RWPE2 (cell line): ENCODE measurements at places on chromosomes 4 and X.

DNA sequence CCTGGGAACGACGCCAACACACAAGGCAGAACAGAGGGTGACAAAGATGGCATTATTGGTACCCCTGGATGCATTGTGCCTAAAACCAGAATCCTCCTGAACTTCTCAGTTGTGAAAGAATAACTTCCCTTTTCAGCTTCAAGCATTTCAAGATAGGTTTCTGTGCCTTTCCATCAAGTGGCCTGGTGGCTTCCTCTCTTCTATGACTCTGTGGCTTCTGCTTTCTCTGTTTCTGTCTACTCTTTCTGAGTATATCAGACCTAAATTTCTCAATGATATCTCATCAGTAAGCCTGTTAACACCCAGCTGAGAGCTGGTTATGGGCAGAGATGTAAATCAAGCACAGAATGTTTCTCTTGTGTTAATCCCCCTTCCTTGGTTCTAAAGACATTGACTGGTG lies 21.4 kb upstream of the FAM9B start:
- no peak for DNase-seq

DNA sequence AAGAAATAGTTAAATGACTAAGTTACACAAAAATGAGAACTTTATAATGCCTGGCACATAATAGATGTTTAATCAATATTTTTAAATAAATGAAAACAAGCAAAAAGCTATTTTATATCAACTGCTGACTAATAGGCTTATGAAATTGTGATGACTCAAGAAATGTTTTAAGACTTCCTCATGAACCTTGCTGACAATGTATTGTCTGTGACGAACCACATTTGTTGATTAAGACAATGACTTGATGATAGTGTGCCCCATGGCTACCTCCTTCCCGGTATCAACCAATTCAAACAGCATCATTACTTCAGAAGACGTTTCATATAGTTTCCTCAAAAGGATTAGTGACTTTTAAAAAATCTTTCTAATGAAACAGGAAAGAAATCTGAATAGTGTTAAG lies 7.9 kb downstream of the CXCL6 start:
- DNase-seq: no peak

- DNase-seq: no peak
Measured at GRCh38 chr4:182840108-182840507, 77.1 kb downstream of the DCTD start.

- no peak for DNase-seq
Measured at GRCh38 chr4:153215921-153216320, 11.7 kb downstream of the TRIM2 start.

GRCh38 chr4:30875658-30876269 lies 155.6 kb downstream of the PCDH7 start:
- no peak for DNase-seq

- no peak for DNase-seq
Measured at GRCh38 chr4:86508436-86508835, 85.7 kb upstream of the PTPN13 start.

- no peak for DNase-seq
Measured at GRCh38 chrX:49117581-49117980, 6.0 kb downstream of the GPKOW start.

GRCh38 chr4:26458157-26458561 lies 32.1 kb downstream of the CCKAR start:
- DNase-seq: no peak

GRCh38 chr4:105714932-105715331 lies 6.3 kb downstream of the GSTCD start:
- DNase-seq: no peak

GRCh38 chrX:129637217-129638109 lies 17.3 kb downstream of the APLN start:
- no peak for DNase-seq

- DNase-seq: no peak
Measured at GRCh38 chr4:151034829-151035228, 19.7 kb upstream of the LRBA start.

- no peak for DNase-seq
Measured at GRCh38 chrX:153948002-153948466, 3.6 kb upstream of the RENBP start.

GRCh38 chrX:71178908-71179307 lies 34.3 kb downstream of the NLGN3 start:
- DNase-seq: no peak

- no peak for DNase-seq
Measured at GRCh38 chr4:7988437-7988836, 48.8 kb upstream of the AFAP1 start.

- DNase-seq: no peak
Measured at GRCh38 chrX:1531096-1531890, 5.7 kb downstream of the P2RY8 start.

DNA sequence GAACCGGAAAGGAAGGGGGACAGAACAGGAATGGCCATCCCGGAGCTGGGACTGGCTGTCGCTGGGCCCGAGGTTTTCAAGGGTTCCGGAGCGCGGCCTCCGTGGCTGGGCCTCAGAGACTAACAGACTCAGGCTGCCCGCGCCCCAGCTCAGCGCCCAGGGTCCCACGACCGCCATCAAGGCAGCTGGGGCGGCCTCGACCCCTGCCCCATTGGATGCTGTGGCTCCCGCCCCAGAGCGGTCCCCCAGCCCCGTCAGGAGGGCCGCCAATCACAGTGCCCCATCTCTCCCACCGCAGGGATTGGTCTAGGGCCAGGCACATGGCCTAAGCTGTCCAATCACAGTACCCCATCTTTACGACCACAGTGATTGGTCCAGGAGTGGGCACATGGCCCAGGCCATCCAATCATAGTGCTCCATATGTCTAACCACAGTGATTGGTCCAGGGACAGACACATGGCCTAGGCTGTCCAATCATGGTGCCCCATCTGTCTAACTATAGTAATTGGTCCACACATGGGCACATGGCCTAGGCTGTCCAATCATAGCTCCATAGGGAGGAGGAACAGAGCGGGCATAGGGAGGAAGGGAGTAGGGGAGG lies 105.3 kb upstream of the NKX1-1 start:
- DNase-seq: no peak

DNA sequence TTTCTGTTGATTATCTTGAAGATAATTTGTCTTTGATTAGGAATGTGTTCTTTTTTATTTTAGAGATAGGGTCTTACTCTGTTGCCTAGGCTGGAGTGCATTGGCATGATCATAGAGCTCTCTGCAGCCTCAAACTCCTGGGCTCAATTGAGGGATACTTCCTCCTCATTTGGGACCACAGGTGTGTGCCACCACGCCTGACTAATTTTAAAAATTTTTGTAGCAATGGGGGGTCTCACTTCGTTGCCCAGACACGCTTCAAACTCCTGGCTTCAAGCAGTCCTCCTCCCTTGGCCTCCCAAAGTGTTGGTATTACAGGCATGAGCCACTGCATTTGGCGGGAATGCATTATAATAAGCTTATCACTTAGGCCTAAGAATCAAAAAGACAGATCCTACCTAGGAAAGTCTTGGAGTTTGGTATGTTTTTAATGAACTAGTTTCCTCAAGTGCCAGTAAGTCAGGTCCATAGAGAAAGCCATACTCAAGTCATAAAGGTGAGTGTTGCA lies 21.7 kb downstream of the BMP2K start:
- DNase-seq: no peak

DNA sequence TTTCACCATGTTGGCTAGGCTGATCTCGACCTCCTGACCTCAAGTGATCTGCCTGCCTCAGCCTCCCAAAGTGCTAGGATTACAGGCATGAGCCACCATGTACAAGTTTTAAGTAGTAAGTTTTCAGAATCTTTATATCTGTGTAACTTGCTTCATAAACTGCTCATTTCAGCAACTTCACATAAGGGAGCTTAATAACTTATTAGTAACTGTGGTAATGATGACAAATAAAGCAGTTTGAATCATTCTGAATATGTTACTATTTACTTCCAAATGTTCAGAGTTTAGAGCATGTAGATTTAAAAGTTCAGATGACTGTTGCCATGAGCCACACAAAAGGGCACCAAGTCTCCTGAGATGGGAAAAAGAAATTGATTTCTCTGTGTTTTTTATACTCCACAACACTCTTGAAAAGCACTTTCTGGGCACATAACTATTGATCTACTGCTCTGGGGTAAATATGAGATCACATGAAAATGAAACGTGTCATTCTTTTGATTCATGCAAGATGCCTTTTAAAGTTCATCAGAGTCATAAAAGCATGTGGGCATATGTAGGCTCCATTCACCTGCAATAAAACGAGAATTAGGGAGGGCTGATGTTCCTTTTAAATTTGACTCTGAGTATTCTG lies 14.1 kb upstream of the CA5B start:
- no peak for DNase-seq
